ENCODE measurements at places on chromosomes 2 and 18. TPM values are rescaled to one million over a fixed set of nuclear protein-coding genes. Genes with fewer than 3 reads are reported as not detected.
A peak's percentile ranks its signal among the peaks of the same experiment; 100 is the strongest.

OTX1 gene
- 1.2 TPM for total RNA-seq

ABCG5 gene
- total RNA-seq, result not detected

RTTN gene
- total RNA-seq, result 21.5 TPM

DNA sequence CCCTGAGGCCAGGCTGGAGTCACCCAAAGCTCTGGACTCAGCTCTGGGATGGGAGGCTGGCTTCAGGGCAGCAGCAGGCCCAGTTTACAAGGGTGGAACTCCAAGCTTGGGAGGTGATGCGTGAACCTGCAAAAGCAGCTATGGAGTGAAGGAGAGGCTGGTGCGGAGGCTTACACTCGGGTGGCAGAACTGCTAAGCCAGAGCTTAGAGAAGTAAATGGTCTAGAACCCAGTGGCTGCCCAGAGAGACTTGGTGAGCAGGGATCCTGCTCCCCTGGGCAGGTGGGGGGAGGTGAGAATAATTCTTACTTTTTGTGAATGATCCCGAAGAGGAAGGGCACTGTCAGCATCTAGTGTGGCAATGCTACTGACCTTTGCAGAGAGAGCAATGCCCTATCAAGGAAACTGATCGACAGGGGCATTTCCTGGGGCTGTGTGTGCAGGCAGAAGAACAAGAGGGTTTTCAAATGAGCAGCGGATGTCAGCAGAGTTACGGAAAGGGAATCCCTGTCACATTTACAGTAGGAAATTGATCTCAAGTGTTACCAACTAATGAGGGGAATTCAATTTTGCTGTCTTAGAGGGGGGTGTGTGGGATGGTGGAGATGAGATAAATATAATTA, 80.4 kb downstream of the TGFA start:
- DNase-seq, result no peak

- no peak for DNase-seq
Observed at GRCh38 chr2:150689590-150689989, 202.1 kb upstream of the RND3 start.

GRCh38 chr2:207530160-207531031, 634 bp downstream of the CREB1 start:
- no peak for DNase-seq

DNA sequence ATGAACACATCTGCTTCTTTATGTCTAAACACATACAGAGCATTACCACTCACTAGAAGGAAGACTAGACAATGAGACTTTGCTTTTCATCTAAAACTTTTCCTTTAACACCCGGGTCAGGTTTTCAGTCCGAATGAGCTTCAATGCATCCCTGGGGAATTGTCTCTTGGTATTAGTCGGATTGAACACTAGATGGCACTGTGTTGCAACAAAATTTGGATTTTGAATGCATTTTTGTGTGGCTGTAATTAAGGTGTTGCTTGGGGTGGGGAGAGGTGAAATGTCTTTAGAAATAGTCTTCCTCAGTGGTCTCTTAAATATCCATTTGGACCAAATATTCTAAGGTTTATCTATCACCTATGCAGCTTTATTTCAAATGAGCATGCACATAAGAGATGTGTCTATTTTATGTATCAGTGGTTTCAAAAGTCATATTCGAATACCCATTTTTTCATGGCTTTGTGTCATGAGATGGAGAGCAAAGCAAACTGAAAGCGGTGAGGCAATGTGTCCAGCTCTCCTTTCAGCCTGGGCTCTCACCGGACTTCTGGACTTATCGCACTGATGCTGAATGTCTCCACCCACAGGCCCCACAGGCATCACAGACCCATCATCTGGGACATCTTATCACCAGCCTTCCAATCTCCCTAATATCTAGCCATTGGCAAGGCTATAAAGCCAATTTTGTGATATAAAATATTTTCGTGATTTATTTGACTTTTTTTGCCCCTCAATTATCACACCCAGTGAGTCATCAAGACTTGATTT, 510.3 kb downstream of the RNF144A start:
- no peak for DNase-seq

MAP3K19 gene
- not detected for total RNA-seq

GRCh38 chr2:52181080-52181479, 1149.1 kb upstream of the NRXN1 start:
- no peak for DNase-seq

- DNase-seq, result no peak
Observed at GRCh38 chr18:24826605-24827004, 366.2 kb downstream of the HRH4 start.

DNA sequence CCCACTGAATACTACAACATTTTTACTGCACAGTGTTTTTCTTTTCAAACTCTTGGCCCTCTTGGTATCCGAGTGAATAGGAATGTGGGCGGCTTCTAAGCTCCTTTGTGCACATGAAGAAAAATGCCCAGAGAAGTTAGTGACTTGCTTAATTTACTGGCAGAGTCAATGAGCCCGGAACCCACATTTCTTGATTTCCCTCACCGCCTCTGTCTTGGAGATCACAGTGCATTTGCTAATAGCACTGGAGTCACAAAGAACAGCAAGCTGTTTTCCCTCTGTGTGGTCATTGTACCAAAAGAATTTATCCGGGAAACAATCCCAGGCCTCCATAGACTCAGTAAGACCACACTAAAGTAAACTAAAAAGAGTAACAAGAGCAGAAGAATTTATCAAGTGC, 18.9 kb downstream of the STON1 start:
- DNase-seq, result no peak

- no peak for DNase-seq
Observed at GRCh38 chr2:239307221-239307569, 93.6 kb downstream of the HDAC4 start.

DNA sequence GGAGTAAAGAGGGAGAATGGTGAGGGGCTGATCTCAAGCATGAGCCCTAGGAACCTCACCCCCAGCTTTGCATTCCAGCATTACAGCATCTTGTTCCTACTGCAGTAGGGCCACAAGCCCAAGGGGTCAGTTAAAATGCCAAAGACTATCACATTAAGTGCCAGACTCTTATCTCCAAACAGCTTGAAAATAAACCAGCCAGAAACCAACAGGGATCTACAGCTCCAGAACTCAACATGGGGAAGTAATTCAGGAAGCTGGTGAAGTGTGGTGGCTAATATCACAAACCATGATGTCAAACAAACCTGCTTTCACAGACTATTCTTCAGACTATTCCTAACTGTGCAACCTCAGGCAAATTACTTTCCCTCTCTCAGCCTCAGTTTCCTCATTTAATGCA, 278.3 kb downstream of the TNS1 start:
- DNase-seq, result no peak

- no peak for DNase-seq
Observed at GRCh38 chr2:8177566-8177965, 504.3 kb upstream of the ID2 start.

MBP gene
- total RNA-seq, result 19.6 TPM

EMILIN1 gene
- 3.5 TPM for total RNA-seq

SLC14A1 gene
- not detected for total RNA-seq

GRCh38 chr2:239833269-239834109, 191.7 kb downstream of the NDUFA10 start:
- DNase-seq, result no peak

DNA sequence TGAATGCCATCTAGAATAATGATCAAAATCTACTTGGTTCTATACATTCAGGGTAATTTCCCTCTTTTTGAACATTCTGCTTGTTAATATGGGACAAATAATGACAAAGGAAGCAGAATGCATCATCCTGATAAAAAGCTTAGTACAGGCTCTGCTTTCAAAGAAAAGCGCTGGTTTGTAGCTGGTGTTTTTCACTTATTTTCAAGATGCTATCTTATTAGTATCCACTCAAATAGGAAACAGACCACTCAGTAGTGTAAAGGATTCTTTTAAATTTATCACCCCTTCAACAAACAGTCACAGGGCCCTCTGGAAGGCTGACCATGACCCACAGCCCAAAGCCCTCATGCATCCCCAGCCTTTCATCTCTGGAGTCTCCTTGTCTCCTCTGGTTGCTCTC, 18.0 kb upstream of the AFF3 start:
- no peak for DNase-seq

DNA sequence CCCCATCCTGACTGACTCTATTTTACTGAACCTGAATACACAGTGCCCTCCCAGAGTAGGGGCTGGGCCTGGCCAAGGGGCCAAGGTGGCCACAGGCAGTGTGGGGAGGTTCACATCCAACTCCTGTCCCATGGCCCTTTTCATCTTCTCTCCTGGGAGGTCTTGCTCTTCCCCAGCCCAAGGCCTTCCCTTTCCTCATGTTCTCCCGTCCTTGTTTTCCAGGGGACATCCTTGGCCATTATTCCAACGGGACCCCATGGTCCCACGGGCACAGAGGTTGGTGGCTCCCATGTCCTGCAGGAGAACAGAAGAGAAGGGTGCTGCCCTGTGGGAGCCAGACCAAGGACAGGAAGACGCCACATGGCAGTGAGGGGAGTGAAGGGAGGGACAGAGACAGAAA, 10.4 kb downstream of the MALL start:
- DNase-seq, result no peak

- DNase-seq, result no peak
Observed at GRCh38 chr18:8424917-8425725, 184.1 kb upstream of the RAB12 start.

DNA sequence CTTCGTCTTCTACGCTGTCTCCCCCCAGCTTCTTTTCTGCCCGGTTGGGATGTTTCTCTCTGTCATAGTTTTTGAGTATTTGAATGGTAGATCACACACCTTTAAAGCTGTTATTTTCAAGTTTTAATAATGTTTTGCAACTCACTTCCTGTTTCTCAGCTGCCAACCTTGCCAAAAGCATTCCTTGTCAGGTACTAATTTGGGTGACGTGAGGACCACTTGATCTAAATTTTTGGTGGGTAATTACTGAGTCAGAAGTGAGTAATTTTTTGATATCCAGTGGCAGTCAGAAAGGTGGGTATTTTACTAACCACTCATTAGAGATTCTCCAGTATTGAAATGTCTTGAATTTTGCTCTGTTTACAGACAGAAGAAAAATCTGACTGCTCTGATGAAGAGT, 852.4 kb upstream of the FANCL start:
- no peak for DNase-seq

DNA sequence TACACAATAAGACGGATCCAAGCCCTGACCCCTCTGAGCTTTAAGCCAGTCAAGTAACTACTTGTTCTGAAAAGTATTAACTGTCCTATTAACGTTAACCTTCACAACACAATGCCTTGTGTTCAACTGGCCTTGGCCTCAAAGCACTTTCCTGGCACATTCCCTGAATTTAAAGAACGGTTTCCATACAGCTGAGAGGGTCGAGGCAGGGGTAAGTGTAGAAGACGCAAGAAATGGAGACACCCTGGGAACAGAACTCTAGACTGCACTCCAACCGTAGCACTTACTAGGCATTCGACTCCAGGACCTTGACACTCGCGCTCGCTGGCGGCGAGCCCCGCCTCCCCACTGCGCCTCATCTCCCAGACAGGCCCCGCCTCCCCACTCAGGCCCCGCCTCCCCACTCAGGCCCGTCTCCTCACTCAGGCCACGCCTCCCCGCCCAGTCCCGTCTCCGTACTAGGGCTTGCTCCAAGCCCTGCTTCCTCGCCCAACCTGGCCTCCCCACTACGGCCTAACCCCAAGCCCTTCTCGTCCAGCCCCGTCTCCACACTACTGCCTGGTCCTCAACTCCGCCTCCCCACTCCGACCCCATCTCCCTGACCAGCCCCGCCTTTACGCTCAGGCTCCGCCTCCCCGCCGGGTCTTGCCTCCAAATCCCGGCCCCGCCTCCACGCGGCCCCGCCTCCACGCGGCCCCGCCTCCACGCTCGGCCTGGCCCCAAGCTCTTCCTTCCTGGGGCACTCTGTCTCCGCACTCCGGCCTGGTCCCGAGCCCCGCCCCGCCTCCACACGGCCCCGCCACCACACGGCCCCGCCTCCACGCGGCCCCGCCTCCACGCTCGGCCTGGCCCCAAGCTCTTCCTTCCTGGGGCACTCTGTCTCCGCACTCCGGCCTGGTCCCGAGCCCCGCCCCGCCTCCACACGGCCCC, 887 bp upstream of the TMEM87B start:
- peak; percentile 97 for DNase-seq

DNA sequence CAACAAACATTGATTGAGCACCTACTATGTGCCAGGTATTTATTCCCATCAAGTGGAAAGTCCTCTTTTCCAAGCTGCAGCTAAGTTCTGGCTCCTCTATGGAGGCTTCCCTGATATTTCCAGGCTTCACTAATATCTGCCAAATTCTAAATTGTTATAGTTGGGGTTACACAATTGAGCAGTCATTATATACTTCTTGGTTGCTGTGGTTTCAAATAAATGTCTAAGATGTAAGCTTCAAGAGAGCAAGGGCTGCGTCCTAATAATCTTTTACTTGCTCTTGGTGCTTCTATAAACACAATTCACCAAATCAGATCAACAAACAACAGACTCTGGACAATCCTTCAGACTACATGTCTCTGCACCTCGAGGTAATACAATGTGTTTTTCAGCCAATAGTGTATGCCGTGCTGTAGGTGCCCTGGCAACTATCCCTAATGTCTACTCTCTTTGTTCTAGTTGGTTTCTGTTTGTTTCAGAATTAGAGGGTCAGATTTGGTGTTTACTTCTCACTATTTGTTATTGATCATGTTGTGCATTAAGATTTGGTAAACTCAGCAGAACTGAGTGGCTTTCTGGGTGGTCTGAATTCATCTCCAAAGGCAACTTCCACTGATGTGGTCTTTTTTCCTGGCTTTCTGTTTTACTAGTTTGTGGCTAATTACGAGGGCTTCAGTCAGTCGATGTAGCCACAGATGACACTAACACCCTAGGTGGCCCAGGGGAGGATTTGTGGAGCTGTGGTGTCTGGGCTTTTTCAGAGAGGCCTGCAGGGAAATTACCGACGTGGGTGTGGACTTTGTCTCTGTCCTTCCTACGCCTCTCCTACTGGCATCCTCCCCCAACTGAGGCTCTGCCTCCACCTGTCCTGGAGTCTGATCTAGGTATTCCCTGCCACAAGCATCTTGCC, 50.4 kb downstream of the CDCA7 start:
- no peak for DNase-seq

EFHD1 gene
- total RNA-seq, result 6.8 TPM

- no peak for DNase-seq
Observed at GRCh38 chr2:84959095-84959565, 11.8 kb upstream of the KCMF1 start.

INHA gene
- total RNA-seq, result 1.4 TPM

- DNase-seq, result no peak
Observed at GRCh38 chr2:214019229-214019972, 391.5 kb upstream of the VWC2L start.

GRCh38 chr2:129791712-129792111, 187.8 kb upstream of the RAB6C start:
- no peak for DNase-seq

- no peak for DNase-seq
Observed at GRCh38 chr2:27060323-27060722, 8.9 kb downstream of the AGBL5 start.

- DNase-seq, result no peak
Observed at GRCh38 chr2:42835577-42836371, 43.4 kb upstream of the HAAO start.

MERTK gene
- total RNA-seq, result 7.3 TPM

COL5A2 gene
- 16.0 TPM for total RNA-seq

OLA1 gene
- total RNA-seq, result 104 TPM

CYRIA gene
- total RNA-seq, result 6.2 TPM

GRCh38 chr2:86225581-86225980, 26.3 kb downstream of the MRPL35 start:
- DNase-seq, result no peak

- DNase-seq, result no peak
Observed at GRCh38 chr2:189069855-189070619, 95.9 kb downstream of the COL3A1 start.

AGXT gene
- 0.16 TPM for total RNA-seq

- no peak for DNase-seq
Observed at GRCh38 chr2:222707689-222708273, 36.3 kb downstream of the MOGAT1 start.
